NCI-H187 (cell line): ENCODE measurements at places on chromosomes 2 and 18.

DNA sequence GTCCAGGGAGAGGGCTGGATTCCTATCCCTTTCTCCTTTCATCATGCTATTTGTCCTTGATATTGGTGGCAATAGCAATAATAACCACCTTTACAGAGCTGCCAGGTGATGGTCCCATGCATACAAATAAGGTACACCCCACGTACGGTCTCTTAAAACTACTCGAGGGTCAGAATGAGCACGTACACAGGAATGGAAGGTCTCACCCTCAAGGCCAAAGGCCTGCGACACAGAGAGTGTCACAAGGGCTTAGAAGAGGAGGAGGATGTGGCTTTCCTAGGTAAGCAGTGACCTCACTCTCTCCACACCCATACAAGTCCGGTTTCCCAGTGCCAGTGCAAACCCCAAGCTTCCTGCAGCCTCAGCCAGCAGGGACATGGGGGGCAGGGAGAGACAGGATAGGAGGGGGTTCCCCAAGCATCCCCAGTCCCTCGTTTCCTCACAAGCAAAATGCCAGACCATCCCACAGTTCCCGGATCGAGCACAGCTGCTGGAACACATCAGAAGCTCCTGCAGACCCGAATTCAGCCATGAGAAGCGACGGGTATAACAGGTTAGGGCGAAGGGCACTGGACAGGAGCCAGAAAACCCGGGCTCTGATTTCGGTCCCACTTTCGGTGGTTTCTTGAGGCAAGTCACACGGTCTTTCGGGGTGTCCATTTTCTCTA, 49.2 kb downstream of the PLB1 start:
- no peak for DNase-seq

- DNase-seq = no peak
These were observed 93.9 kb downstream of the MGAT5 start for GRCh38 chr2:134347756-134348155.

- no peak for DNase-seq
These were observed 34.9 kb upstream of the ARMC9 start for GRCh38 chr2:231163414-231164095.

DNA sequence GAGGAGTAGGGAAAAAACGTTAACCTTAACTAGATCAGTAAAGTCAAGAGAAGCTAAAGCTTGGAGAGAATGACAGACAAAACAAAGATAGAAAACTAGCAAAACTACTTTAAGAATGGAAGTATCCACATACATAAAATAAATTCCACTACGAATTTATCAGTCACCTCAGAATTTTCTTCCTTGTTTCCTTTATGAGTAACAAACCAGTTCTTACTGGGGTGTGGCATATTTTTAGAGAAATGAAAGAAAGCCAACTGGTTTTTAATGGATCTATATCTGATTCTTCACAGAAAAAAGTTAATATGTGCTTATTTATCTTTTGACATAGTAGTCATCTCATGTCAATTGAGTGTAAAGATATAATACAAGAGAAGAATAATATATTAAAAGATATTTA, 2033.7 kb upstream of the CELF4 start:
- no peak for DNase-seq

DNA sequence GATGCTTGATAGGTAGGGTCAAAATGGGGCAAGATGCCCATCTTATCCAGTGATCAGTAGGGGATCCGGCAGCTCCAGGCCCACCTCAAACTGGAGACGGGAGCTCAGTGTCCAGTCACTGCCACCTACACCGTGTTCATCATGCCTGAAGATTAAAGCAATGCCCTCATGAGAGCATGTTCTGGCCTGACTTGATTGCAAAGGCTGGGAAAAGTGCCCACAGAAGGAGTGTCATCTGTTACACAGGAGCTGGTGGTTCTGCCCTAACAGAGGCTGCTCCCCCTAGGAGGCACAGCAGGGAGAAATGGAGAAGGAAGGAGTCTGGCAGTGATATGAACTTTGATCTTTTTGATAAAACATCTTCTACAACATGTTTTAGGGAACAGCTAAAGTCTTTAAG, 92.3 kb downstream of the CCBE1 start:
- no peak for DNase-seq

GRCh38 chr2:40353231-40353630, 98.7 kb downstream of the SLC8A1 start:
- DNase-seq = no peak

- no peak for DNase-seq
These were observed 52.2 kb upstream of the TMEM18 start for GRCh38 chr2:729376-729861.

GRCh38 chr2:231172025-231172424, 26.4 kb upstream of the ARMC9 start:
- no peak for DNase-seq

DNA sequence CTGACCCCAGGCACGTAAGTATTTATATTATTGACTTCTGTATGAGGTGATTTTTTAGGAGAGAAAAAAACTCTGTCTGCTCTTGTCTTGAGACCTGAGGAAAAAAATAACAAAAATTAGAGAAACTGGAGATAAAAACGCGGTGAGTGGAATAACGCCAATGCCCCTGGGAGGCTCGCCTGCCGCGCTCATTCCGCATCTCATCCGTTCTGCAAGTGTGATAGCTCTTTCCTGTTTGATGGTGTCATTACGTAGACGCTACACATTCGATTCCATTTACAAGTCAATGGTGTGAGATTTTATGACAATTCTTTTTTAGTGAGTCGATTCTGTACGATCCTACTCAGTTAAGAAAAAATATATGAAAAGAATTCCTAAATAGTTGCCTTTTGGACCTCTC, 194.3 kb upstream of the SMIM21 start:
- no peak for DNase-seq

DNA sequence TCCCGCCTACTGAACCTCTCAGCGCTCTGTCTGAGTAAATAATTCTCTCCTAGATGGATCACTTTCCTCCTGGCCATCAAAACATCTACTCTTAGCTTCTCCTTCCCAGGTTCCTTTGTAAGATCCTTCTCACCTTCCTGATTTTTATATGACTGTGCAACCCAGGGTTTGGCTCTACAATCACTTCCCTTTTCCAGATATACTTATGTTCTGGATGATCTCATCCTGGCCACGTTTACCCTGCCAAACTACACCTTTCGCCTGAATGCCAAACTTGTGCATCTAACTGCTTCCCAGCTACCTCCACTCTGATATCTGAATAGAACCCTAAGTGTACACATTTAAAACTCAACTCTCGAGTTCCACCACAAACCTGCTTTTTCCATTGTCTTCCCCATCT, 290.5 kb upstream of the REV1 start:
- DNase-seq = no peak

- no peak for DNase-seq
These were observed 143.2 kb upstream of the RND3 start for GRCh38 chr2:150630587-150631235.

GRCh38 chr2:56918790-56919189, 735.0 kb downstream of the CCDC85A start:
- no peak for DNase-seq

GRCh38 chr18:76823587-76824011, 1.2 kb downstream of the ZNF236 start:
- no peak for DNase-seq

- no peak for DNase-seq
These were observed 259.0 kb downstream of the ZNF385B start for GRCh38 chr2:179602452-179602851.

DNA sequence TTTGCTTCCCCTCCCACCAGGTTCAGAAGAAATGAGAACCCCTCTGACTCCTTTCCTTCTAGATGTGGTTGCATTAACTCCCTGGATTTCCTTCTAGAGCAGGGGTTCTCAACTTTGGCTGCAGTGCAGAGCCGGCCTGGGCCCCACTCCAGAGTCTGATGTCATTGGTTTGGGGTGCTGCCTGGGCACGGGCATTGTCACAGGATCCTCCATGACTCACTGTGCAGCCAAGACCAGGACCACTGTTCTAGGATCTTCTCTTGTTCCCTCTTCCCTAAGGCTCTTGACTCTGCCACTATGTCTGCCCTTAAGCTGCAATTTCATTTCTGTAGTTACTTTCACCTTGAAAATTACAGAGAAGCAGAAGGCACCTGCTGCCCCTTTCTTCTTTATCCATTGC, 31.8 kb downstream of the TBC1D8 start:
- DNase-seq = no peak

GRCh38 chr2:164910101-164910899, 45.0 kb downstream of the SLC38A11 start:
- no peak for DNase-seq

- DNase-seq = no peak
These were observed 50.5 kb upstream of the TSPYL6 start for GRCh38 chr2:54306556-54306955.

DNA sequence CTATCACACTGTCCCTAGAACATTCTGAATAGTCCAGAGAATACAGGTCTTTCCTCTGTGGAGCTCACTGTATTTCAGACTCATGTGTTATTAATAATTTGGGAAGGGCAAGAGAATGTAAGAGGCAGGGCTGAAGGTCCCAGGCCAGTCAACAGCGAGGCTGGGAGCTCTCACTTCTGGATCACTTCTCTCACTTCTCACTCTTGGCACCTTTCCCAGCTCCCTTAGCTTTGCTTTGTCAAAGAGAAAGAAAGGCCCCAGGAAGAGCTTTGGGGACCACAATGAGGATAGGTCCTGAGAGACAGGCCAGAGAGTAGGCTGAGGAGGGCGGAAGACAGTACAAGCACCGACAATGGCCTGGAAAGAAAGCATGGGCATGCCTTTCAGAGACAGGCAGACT, 11.2 kb downstream of the EFR3B start:
- no peak for DNase-seq

GRCh38 chr2:240426845-240427721, 8.4 kb upstream of the GPC1 start:
- no peak for DNase-seq

GRCh38 chr18:9716780-9717563, 8.9 kb downstream of the RAB31 start:
- DNase-seq = no peak

- no peak for DNase-seq
These were observed 149.4 kb upstream of the PTPRM start for GRCh38 chr18:7417727-7418126.

GRCh38 chr2:143674051-143674450, 544.8 kb downstream of the ARHGAP15 start:
- no peak for DNase-seq

- DNase-seq = no peak
These were observed 19.6 kb downstream of the RSAD2 start for GRCh38 chr2:6896930-6897759.

DNA sequence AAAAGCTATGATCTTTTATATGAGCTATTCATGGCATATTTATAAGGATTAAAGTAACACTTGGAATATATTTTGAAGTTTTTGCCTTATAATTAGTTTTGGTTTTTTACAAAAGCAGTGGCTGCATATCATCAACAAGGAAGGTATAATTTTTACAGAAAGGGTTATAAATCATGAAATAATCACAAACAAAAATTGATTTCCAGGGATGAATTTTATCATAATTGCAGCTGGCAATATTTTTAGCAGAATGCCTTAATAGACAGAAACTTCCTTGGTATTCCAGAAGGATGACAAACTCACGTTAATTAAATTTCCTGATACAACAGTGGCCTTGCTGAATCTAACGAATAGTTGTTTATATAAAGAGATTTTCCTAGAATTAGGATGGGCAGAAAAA, 260.5 kb upstream of the SLC39A10 start:
- no peak for DNase-seq

DNA sequence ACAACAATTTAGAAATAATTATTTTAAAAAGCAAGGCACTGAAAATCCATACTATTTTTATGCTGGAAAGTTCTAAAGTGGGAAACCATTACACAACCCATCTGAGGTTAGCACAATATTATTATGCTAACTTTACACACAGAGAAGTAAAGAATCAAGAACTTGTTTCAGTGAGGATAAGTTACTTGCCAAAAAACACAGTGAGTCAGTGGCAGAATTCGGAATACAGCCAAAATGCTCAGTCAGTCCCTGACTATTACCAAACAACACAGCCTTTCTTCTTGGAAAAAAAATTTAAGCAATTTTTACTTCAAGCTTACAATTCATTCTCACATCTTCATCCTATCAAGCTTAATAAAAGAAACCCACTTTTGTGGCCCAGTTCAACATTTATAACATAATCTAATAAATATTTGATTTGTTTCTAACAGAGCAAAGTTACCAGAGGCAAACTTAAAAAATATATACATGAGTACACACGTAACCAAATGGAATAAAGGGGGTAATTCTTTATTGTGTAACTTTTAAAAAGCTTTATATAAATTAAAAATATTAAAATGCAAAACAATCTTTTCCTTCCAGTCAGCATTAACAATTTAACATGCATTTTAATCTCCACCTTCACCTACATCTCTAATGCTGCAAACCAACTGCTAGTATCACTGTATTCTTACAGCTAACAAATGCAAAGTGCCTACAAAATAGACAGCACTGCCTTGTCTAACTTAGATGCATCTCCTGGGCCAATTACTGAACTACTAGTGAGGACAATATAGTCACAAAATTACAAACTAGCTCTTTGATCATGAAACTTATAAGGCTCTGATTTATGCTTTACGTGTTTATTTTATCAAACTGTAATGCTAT, 55.2 kb downstream of the CCDC88A start:
- DNase-seq = no peak

- DNase-seq = no peak
These were observed 29.0 kb downstream of the CENPO start for GRCh38 chr2:24822049-24822706.

- DNase-seq = no peak
These were observed 50.2 kb downstream of the DCDC2C start for GRCh38 chr2:3753561-3753960.

GRCh38 chr2:85851253-85852151, 37.3 kb downstream of the ST3GAL5 start:
- no peak for DNase-seq

GRCh38 chr2:219676586-219676985, 49.2 kb downstream of the SLC4A3 start:
- DNase-seq = no peak

GRCh38 chr2:80527119-80527518, 222.6 kb upstream of the LRRTM1 start:
- no peak for DNase-seq

- no peak for DNase-seq
These were observed 19.2 kb downstream of the TMEM185B start for GRCh38 chr2:120204022-120204405.

DNA sequence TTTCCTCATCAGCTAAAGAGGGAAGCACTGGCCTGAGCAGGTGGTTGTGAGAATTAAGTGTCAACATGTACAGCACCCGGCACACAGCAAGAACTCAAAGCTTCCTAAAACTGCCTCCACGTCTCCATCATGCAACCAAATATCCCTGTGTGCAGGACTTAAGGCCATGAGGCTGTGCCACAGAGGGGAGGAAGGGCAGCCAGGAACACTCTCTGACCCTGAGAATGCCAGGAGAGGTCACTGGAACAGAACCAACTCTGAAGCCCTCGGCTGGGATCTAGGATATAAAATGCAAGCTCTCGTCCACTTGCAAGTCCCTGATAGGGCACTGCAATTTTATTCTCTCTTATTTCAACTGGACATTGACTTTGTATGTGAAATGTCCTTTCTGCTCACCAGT, 12.2 kb upstream of the NPAS2 start:
- no peak for DNase-seq

GRCh38 chr18:57957210-57957609, 86.8 kb upstream of the NEDD4L start:
- DNase-seq = no peak

- DNase-seq = no peak
These were observed 137.6 kb upstream of the FN1 start for GRCh38 chr2:215573496-215573895.

- no peak for DNase-seq
These were observed 186.3 kb downstream of the KCNE4 start for GRCh38 chr2:223238301-223238700.
